ENCODE measurements at places on chromosomes 5 and 9.

DNA sequence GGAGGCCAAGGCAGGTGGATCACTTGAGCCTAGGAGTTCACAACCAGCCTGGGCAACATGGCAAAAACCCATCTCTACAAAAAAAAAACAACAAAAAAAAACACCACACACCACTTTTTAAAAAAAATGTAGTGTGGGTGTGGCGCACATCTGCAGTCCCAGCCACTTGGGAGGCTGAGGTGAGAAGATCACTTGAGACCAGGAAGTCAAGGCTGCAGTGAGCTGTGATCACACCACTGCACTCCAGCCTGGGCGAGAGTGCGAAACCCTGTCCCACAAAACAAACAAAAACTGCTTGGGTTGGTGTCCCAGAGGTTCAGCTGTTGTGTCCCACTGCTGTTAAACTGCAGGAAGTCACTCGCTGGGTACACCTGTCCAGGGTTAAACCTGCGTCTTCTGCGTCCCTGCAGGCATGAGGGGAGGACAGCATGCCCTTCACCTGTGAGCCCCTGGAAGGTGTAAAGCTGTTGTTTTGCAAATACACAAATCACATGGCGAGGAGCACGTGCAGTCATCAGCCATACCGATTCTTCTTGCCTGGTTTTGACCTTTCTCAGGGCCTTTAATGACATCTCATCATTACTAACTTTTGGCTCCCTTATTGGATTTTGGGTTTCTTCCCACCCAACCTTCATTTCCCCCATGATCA lies 29.3 kb upstream of the CLPTM1L start:
- DNase-seq = no peak

DNA sequence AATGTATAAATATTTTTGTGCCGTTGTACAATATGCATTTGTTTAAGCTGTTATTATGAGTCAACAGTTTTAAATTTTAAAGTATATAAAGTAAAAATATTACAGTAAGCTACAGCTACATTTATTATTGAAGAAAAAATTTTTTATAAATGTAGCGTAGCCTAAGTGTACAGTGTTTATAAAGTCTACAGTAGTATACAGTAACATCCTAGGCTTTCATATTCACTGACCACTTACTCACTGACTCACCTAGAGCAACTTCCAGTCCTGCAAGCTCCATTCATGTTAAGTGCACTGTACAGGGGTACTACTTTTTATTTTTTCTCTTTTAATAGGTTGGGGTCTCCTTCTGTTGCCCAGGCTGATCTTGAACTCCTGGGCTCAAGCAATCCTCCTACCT lies 30.6 kb downstream of the SIL1 start:
- DNase-seq = no peak

GRCh38 chr5:99320436-99320835 lies 391.6 kb upstream of the CHD1 start:
- no peak for DNase-seq

DNA sequence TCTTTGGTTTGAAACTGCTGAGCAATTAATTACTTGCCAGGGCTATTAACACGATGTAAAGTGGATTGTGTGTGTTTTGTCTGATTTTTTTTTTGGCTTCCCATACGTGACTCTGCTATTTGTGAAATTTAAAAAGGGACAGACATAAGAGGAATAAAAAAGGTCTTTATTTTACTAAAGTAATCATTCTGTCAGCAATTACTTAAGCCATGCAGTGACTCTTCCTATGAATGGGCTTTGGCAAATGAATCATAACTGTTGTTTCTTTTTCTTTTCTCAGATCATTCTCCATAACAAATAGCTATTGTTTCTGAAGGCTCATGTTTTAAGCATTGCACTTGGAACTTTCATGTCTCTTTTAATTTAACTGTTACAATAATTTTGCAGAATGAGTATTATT lies 461.3 kb upstream of the RORB start:
- DNase-seq = no peak

DNA sequence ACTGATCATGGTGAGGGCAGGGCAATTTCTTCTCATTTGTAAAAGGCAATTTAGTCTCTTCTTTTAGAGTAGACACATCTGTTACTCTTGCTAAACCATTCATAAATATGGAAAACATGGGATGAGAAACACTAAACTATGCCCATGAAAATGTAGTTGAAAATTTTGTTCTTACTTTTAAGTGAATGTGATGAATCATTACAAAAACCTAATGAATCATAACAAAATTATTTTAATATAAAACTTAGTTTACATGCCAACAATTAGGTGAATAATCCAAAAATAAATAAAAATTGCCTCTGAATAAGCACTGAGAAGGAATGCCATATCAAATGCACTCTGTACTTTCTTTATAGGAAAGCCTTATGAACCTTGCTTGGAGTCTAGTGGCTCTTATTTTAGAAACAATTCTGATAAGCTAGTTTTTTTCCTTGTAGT lies 297.7 kb upstream of the EFNA5 start:
- no peak for DNase-seq

GRCh38 chr9:16238623-16239138 lies 631.8 kb downstream of the BNC2 start:
- no peak for DNase-seq

DNA sequence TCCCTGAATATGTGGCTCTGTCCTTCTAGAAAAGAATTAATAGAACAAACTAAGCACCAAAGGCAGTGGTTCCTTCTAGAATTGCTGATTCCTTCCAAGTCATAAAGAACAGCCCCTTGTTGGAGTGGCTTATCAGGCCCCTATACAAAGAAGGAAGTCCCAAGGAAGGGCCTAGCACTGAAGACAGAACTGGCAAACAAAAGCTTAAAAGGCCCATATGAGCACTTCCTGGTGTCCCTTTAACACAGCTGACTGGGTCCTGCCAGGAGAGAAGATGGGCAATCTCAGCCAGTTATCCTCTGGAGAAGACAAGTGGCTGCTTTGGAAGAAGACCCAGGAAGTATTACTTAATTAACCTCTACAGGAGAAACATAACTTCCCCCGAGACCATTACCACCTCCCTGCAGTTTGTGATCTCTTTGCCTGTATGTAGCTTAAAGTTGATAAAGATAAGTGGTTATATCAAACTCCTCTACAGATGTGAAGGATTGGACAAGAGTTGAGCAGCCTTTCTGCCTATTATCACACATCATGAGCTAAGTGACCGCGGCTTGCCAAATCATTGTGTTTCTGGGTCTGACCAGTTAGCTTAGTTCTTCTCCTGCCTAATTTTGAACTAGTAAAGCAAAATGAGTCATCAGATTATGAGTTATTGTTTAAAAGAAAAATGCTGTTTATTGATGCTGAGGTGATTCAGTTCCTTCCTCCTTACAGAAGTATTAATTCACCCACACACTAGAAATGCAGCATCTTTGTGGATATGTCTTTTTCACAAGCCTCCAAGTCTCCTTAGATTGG lies 13.3 kb upstream of the STING1 start:
- no peak for DNase-seq

DNA sequence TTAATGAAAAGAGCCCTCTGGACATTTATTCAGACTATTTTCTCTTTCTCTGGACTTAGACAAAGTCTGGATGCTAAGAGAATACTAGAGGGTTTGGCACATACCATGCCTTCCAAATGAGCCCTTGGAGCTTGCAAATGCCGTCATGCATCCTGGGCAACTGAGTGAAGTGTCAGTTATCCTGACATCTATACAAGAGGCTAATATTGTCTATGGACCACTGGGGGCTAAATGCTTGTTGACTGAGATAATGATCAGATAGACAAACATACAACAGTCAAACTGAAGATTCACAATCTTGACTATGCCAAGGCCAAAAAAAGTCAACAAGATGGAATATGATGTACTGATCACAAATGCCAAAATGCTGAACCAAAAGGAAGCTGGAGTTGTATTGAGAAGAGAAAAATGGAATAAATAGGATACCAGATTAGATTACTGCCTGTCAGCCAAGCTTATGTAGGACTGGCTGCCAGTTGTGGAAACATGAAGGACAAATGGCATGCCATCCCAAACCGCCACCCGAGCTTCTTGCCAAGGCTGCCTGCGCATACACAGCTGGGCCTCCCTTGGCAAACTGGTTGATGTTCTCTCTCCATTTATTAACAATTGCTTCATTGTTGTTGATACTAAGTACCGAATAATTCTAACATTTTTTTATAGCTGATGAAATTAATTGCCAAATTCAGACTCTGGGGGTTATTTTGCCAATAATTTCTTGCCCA lies 240.1 kb upstream of the GRAMD2B start:
- no peak for DNase-seq

GRCh38 chr9:81517954-81518353 lies 171.4 kb downstream of the TLE1 start:
- no peak for DNase-seq

DNA sequence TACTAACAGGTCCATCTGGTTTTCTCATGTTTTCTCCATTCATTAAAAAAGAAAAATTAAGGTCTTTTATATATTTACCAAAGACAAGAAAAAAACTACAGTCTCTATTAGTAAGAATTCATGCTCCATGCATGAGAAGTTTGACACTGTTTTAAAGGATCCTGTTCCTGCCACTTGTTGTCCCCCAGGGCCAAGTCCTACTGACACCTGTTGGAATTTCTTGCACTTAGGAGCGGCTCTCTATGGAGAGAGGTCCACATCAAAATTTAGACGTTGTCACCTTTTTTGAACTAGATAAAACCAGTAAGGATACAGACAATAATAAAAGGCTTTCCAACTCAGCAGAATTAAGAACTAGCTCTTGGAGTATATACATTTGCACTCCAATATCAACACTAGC lies 42.3 kb downstream of the PWWP2A start:
- no peak for DNase-seq

DNA sequence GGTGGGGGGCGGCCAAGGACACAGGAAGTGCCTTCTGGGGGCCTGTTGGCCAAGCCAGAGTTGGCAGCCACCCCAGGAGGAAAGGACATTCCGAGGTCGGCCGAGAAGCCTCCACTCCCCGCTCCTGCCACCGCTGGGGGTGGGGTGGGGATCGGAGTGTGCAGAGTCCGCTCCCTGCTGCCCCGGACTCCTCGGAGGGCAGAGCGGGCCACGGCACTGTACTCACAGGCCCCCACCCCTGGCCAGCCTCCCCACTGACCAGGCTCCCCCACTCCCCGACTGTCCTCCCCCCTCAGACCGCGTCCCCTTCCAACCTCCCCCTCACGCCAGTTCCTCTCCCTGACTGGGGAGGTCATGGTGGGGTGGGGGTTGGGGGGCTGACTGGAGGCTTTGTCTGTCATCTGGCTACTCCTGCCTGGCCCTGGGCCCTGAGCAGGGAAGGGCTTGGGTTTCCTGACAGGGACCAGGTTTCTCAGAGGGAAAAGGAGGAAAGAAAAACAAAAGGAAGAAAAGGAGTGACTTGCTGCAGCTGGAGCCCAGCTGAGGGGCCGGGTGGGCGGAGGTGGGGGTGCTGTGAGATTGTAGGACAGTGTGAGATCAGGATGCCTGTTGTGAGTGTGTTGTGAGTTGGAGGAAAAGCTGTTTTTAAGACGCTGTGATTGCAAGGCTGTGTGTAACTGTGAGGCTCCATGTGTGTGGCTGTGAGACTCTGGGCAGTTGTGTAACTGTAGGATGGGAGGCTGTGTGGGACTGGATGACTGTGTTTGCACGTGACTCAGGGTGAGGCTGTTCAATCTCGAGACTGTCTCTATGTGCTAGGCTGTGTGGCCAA lies 29.7 kb downstream of the CNTFR start:
- DNase-seq = no peak

DNA sequence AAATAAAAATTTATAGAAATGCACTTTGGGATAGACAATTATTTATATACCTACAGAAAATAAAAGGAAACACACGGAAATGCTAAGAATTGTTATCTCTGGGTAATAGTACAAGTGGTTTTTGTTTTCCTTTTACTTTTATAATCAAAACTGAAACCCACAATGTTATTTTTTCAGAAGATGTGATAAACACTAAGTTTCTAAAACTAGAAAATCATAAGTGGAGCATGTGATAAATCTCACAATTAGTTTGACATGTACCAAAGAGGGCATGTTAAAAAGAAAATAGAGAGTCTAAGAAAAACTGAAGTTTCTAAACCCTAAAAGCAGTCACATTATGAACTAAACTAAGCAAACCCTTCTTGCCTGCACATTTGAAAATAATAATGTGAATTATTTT lies 61.1 kb downstream of the OXCT1 start:
- DNase-seq = no peak

- DNase-seq = no peak
Observed at GRCh38 chr9:136596630-136597031, 50.8 kb upstream of the NOTCH1 start.

DNA sequence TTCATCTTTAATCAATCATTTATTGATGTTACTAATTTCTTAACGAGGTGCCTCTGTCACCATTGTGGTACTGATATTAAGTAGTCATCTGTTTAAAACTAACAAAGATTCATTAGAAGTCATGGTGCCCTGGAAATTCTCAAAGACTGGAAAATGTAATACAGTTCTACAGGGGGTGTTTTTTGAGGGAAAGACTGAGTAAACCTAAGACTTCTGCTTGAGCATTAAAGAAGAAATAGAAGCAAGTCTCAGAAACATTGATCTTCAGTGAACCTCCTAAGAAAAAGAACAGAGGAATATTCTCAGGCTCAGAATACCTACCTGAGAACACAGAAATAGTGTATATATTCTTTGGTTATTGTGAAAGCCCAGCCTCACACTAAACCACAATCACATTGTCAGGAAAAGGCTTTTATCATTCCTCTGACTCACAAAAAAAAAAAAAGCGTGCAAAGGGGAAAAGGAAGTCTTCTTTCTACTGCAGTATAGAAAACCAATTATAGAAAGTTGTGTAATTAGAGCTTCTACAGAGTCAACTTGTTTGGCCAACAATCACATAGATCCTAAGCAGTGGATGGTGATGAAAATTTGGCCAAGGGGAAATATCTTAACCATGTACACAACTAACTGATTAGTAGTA lies 60.8 kb downstream of the HINT1 start:
- no peak for DNase-seq

- DNase-seq = no peak
Observed at GRCh38 chr5:143896516-143896915, 84.6 kb downstream of the HMHB1 start.

DNA sequence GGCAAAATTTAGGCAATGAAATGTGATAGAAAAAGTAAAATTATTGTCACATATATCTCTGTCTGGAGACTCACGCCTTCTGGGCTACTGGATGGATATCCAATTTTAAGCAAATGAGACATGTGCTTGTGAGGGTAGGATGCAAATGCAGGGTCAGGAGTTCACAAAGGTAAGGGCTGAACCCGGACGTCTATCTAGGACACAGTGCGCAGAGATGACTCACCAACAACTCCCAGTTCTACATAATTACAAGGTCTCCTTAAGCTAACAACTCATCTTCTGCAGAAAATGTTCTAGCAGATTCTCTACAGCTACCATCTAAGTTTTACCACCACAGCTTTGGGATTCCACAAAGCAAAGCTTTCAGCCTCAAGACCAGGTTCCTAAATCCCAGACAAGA lies 160.5 kb downstream of the ENTREP1 start:
- no peak for DNase-seq

GRCh38 chr9:89431930-89432725 lies 65.8 kb downstream of the SEMA4D start:
- DNase-seq = no peak
